ENCODE measurements at places on chromosomes 7 and 10.

DNA sequence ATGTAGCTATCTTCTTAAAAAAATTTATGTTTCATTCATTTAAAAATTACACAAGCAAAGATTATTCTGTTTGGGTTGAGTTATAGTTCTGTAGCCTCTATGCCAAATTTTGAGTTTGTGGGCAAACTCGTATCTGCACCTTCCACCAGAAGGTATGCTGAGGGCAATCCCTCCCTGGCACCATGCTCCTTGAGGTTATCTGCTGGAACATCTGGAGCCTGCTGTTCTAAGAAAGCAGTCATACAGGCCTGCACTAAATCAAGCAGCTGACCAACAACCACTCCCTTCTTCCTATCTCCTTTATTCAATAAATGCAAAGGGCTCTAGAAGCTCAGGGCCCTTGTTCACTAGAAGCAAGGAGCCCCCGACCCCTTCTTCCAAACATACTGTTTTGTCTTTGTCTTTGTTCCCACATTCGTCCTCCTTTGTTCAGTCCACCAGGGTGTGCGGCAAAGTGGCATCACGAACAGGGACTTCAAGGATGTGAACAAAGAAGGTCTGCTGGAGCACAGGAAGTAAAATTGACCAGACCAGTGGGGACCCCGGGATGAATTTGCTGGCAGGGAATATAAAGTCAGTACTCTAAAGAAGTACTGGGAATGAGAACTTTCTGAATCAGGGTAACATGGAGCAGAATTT, 36.4 kb downstream of the OR13A1 start:
- no peak for DNase-seq

DNA sequence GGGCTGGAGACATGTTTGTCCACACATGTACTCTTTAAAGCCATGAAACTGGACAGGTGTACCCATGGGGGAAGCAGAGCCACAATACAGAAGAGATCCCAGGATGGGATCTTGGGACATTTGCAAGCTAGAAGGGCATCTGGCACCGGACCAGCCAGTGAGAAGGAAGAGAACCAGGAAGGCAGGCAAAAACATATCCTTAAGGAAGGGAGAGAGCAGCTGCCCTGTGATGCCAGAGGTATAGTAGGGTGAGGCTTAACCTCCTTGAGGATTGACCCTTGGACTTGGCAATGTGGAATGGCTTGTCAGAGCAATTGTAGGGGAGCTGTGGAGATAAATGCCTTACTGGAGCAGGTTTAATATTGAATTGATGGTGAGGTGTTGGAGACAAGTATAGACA, 17.9 kb upstream of the SUV39H2 start:
- DNase-seq: no peak

DNA sequence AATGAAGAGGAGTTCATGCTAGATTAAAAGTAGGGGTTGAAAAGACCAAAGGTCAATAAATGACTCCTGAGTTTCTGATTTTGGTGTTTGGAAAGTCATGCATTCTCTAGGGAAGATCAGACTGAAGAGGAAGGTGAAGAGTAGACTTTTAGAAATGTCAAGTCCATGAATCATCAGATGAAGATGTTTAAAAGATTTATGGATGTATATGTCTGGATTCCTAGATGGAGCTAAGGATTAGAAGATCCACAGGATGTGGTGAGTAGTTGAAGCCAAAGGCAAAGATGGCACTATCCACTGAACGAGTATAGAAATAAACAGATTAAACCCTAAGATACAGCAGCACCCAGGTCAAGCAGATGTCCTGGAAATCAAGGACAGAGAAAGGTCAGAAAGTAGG, 298.5 kb downstream of the GPAM start:
- DNase-seq: no peak

GRCh38 chr7:214410-215212, 22.2 kb downstream of the FAM20C start:
- DNase-seq: no peak

- DNase-seq: no peak
These were observed 297.4 kb upstream of the NEBL start for GRCh38 chr10:21194510-21194993.

GRCh38 chr7:48976253-48976652, 51.9 kb downstream of the CDC14C start:
- no peak for DNase-seq

GRCh38 chr10:88540351-88540750, 42.8 kb downstream of the RNLS start:
- no peak for DNase-seq

DNA sequence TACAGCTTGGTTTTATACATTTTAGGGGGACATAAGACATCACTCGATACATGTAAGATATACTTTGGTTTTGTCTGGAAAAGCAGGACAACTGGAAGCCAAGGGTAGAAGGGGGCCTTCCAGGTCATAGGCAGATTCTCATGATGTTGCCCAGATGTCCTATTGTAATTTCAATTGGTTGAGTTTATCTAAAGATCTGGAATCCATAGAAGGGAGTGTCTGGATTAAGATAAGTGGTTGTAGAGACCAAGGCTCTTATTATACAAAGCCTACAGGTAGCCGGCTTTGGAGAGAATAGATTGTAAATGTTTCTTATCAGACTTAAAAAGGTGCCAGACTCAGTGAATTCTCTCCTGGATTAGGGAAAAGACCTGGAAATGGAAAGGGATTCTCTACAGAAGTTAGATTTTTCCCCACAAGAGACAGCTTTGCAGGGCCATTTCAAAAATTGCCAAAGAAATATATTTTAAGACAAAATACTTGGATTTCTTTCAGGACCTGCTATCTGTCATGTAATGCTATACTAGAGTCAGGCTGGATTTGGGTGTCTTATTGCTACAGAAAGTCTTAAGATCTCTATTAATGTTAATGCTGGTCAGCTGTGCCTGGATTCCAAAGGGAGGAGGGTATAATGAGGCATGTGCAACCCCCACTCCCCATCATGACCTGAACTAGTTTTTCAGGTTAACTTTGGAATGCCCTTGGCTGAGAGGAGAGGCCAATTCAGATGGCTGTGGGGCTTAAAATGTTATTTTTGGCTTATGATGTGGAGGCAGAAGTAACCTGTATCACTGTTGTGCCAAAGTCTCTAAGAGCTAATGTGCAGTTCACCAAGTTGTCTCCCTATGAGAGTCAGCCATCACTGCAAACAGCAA, 511.1 kb upstream of the C7orf33 start:
- no peak for DNase-seq

GRCh38 chr7:15490291-15490690, 71.5 kb downstream of the AGMO start:
- no peak for DNase-seq

- DNase-seq: no peak
These were observed 10.7 kb downstream of the FGL2 start for GRCh38 chr7:77188731-77189437.

DNA sequence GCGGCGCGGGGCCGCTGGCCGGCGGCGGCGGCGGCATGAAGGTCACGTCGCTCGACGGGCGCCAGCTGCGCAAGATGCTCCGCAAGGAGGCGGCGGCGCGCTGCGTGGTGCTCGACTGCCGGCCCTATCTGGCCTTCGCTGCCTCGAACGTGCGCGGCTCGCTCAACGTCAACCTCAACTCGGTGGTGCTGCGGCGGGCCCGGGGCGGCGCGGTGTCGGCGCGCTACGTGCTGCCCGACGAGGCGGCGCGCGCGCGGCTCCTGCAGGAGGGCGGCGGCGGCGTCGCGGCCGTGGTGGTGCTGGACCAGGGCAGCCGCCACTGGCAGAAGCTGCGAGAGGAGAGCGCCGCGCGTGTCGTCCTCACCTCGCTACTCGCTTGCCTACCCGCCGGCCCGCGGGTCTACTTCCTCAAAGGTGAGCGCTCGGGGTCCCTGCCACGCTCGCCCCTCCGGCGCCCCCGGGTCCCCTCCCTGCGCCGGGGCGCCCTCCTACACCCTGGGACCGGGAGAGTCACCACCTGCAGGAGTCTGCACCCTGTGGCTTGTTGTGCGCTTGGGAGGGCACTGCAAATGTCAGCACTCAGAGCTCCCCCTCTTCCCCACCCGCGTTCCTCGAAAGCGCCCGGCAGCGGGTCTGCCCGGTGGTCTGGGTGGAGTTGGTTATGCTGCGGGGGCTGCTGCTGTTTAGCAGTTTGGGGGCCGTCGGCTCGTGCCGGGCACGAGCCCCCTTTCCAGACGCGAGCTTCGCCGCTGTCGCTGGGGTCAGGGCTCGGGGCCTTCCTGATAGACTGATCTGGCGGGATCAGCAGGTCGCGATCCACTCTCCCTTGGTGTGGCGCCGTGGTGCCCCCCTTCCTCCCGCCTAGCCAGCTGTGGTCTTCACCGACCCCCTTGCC, 627 bp downstream of the DUSP5 start:
- no peak for DNase-seq

GRCh38 chr10:86413046-86413728, 46.6 kb upstream of the GRID1 start:
- DNase-seq: no peak

GRCh38 chr10:116766837-116767634, 24.7 kb upstream of the HSPA12A start:
- DNase-seq: no peak

GRCh38 chr7:2607122-2607922, 24.5 kb upstream of the TTYH3 start:
- no peak for DNase-seq

DNA sequence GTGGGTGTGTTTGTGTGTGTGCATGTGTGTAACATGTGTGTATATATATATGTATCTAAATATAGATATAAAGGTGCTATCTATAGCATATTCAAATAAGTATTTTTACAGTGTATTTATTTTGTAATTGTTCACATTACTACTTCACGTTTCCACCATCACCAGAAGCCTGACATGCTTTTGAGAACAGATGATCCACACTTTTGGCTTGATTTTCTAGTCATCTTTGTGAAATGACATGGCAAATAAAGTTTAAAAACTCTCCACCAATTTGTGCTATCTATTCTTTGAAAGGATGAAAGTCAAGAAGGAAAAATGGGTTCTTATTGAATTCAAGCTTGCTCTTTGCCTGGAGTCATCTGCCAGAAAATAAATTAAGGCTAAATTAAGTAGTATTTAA, 294.0 kb upstream of the AKR1E2 start:
- DNase-seq: no peak

- no peak for DNase-seq
These were observed 112.4 kb downstream of the BICC1 start for GRCh38 chr10:58625070-58625469.

DNA sequence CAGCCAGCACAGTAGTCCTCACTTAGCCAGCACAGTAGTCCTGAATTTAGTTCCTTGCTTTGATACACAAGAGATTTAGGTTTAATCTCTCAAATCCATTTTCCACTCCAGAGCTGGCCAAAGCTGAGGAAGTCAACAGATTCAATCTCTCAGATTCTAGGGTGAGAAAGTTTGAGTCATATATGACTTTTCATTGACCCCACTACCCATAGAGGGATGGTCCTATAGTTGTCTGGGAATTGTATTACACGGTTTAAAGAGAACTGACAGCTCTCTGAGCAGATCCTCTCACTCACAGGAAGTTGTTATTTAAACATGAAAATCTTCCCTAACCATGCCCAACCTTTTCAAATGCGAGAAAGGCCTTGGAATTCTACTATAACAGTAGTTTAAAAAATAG, 641.8 kb upstream of the SEMA3D start:
- no peak for DNase-seq

GRCh38 chr10:101330231-101330630, 23.7 kb upstream of the BTRC start:
- DNase-seq: no peak

DNA sequence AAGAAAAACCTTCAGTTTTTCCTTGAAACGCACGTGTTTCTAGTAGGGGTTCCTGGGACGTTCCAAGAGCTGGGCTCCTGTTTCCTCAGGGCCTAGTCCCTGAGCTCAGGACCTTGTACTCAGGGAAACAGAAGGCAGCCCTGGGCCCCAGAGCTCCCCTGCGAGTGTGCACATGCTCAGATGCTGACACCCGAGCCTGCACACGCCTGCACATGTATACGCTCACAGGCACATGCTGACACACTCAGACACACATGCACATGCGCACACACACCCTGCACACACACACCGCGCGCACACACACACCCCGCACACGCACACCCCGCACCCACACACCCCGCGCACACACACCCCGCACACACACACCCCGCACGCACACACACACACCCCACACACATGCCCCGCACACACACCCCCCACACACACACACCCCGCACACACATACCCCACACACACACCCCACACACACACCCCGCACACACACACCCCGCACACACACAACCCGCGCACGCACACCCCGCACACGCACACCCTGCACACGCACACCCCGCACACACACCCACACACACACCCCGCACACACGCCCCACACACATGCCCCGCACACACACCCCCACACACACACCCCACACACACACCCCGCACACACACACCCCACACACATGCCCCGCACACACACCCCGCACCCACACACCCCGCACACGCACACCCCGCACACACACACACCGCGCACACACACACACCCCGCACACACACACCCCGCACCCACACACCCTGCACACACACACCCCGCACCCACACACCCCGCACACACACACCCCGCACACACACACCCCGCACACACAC, 52.2 kb downstream of the CALML3 start:
- DNase-seq: no peak

DNA sequence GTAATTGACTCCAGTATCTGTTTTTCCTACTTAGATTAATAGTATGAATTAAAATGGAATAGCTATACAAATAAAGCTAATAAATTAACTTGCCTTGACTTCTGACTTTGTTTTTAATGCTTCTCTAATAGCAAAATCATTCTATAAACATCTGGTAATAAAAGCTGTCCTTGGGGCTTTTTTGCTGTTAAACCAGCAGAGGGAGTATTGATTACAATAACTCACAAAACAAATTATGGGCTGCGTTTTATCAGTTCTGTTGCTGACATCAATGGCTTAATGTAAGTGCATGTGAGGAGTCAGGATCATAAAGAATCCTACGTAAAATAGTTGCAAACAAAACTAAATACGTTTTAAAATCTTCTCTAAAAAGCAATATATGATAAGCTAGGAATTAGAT, 667.8 kb downstream of the PCDH15 start:
- DNase-seq: no peak

- no peak for DNase-seq
These were observed 37.2 kb downstream of the CUBN start for GRCh38 chr10:17092216-17092944.

- DNase-seq: no peak
These were observed 20.8 kb downstream of the SPOCK2 start for GRCh38 chr10:72067463-72068125.

DNA sequence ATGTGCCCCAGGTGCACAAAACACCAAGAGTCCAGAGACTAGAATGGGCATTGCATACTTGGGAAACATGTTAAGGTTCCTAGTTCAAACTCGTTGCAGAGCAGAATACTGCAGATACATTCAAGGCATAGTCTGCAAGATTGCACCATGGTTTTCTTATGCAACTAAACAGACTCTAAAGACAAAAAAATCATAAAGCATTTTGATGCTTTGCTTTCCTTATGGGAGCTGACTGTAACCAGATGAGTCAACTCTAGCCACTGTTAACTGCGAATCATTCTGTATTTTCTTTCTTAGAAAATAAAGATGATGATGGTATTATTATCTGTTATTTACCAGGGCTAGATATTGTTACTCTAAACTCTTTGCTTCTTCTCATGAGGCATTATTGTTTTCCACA, 19.7 kb downstream of the TRUB1 start:
- DNase-seq: no peak
